T-helper 17 cell (primary cell): ENCODE measurements at places on chromosomes 7 and 10. TPM values are rescaled to one million over a fixed set of nuclear protein-coding genes. Genes with fewer than 3 reads are reported as not detected.

- no peaks in the 10 kb centered on the region for H3K4me1 ChIP-seq
- no peaks in the 10 kb centered on the region for H3K27me3 ChIP-seq
- DNase-seq, result no peak
Observed at GRCh38 chr10:126599949-126600682, 70.4 kb downstream of the C10orf90 start.

- peaks cover 7% of the 10 kb centered on the region for H3K36me3 ChIP-seq
- peaks cover 39% of the 10 kb centered on the region for H3K4me1 ChIP-seq
- H3K4me3 ChIP-seq, result peak overlapping the region; percentile 100
- H3K27me3 ChIP-seq, result no peaks in the 10 kb centered on the region
- DNase-seq, result no peak
- peak overlapping the region; percentile 99 for H3K27ac ChIP-seq
Observed at GRCh38 chr7:112449353-112449752, 907 bp upstream of the IFRD1 start.

AKR1B15 gene
- total RNA-seq, result not detected

SLC39A12 gene
- not detected for total RNA-seq

- H3K4me1 ChIP-seq, result peaks cover 5% of the 10 kb centered on the region
- H3K27me3 ChIP-seq, result peaks cover 49% of the 10 kb centered on the region
- no peak overlapping the region for H3K4me3 ChIP-seq
- no peak for DNase-seq
Observed at GRCh38 chr10:86361156-86362128, 5.2 kb downstream of the GRID1 start.

GRCh38 chr10:103737735-103738367 lies 117.5 kb downstream of the SH3PXD2A start:
- H3K4me3 ChIP-seq, result no peak overlapping the region
- no peaks in the 10 kb centered on the region for H3K36me3 ChIP-seq
- H3K27me3 ChIP-seq, result no peaks in the 10 kb centered on the region
- H3K4me1 ChIP-seq, result peaks cover 6% of the 10 kb centered on the region
- DNase-seq, result no peak

DNA sequence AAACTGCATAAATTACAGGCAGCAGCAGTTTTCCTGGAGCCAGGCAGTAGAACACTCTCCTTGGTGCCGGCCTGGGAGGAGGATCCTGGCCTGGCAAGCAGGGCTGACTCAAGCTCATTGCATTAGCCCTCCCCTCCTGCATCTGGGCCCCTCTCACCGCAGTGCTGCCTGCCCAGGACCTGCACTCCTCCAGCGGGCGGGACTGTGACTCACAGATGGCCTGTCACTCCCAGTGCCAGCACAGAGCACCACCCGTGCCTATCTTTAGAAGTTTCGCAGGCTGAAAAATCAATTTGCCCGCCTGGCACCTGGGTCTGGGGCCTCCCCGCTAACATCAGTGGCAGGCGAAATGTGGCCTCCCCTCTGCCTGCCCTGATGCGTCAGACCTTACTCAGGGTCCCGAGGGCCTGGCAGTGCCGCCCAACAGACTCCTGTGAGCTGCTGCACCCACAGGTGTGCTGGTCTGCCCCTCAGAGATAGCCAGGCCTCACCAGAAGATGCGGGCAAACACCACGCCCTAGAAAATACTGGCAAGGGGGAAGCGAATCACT lies 123.8 kb downstream of the KCNMA1 start:
- H3K27ac ChIP-seq, result no peak overlapping the region
- H3K4me3 ChIP-seq, result no peak overlapping the region
- peaks cover 5% of the 10 kb centered on the region for H3K36me3 ChIP-seq
- H3K4me1 ChIP-seq, result peaks cover 5% of the 10 kb centered on the region

GRCh38 chr10:133279326-133280226 lies 2.9 kb upstream of the ADAM8 start:
- H3K4me3 ChIP-seq, result no peak overlapping the region
- no peak for DNase-seq
